Aorta (tissue), 5 donors: ENCODE measurements at places on chromosomes 5 and 9. TPM values are rescaled to one million over a fixed set of nuclear protein-coding genes. Genes with fewer than 3 reads are reported as not detected.

The CSF1R gene
- 35.3 TPM for total RNA-seq

GRCh38 chr9:136824496-136825225 lies 16.9 kb downstream of the RABL6 start:
- no peaks in the 10 kb centered on the region for H3K36me3 ChIP-seq
- H3K4me3 ChIP-seq, result no peak overlapping the region
- H3K27me3 ChIP-seq, result no peaks in the 10 kb centered on the region

GRCh38 chr9:136578915-136579649 lies 33.2 kb upstream of the NOTCH1 start:
- no peak overlapping the region for H3K4me3 ChIP-seq
- peaks cover 4% of the 10 kb centered on the region for H3K4me1 ChIP-seq
- H3K27me3 ChIP-seq, result no peaks in the 10 kb centered on the region
- no peak overlapping the region for H3K27ac ChIP-seq
- H3K36me3 ChIP-seq, result no peaks in the 10 kb centered on the region

DNA sequence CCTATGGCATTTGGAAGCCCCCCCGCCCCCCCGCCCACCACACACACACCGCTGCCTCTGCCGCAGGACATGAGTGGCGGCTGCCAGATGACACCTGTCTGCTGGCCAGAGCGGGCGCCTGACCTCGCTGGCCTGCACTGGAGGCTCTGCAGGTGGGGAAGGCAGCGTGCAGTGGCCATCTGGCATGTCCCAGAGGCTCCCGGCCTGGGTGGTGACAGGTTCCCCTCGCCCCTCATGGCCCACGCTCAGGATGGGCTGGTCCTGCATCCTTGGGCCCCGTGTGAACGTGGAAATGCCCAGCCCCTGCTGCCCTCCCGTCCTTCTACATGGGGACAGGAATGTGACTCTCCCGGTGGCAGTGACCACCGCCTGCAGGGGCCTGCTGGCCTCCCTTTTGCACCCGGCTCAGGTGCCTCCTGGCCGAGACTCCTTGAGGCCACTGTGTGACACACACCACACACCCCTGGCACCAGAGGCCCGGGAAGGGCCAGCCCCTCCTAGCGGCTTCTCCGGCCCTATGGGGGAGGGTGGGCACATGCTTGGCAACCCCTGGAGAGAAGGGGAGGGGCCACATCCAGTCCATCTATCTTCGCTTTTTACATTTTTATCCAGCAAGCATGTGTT lies 30.3 kb downstream of the IRX4 start:
- no peaks in the 10 kb centered on the region for H3K4me1 ChIP-seq
- no peak overlapping the region for H3K4me3 ChIP-seq
- no peak overlapping the region for H3K27ac ChIP-seq
- no peaks in the 10 kb centered on the region for H3K27me3 ChIP-seq
